ENCODE measurements at places on chromosomes 1 and 21. TPM values are rescaled to one million over a fixed set of nuclear protein-coding genes. Genes with fewer than 3 reads are reported as not detected.
A peak's percentile ranks its signal among the peaks of the same experiment; 100 is the strongest.

Gene S100A11
- total RNA-seq, result 71.2 TPM

- no peak for DNase-seq
Measured at GRCh38 chr1:7378346-7379130, 392.6 kb upstream of the VAMP3 start.

GRCh38 chr1:119139857-119140176, 636 bp downstream of the WARS2 start:
- DNase-seq, result no peak

Gene CRYBG2
- total RNA-seq, result 0.27 TPM

- no peak for DNase-seq
Measured at GRCh38 chr1:12477936-12478611, 139.9 kb downstream of the DHRS3 start.

DNA sequence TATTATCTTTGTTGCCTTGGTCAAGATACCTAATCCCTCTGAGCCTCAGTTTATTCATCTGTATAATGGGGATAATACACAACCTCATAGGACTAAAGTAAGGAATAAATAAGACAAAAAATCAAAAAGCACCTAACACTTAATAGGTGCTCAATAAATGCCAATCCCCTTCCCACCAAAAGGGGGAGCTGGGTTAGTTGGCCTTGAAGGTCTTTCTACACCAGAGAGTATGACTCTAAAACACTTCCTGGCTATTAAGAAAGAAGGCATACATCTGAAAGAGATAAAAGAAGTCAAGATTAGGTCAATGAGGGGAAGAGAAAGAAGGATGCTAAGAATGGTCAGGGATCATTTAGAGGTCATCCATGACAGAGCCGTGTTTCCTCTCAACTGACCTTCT, 11.1 kb downstream of the VSIG8 start:
- no peak for DNase-seq

- DNase-seq, result no peak
Measured at GRCh38 chr1:66335125-66335524, 198.8 kb upstream of the SGIP1 start.

Gene RAVER2
- 1.2 TPM for total RNA-seq

DNA sequence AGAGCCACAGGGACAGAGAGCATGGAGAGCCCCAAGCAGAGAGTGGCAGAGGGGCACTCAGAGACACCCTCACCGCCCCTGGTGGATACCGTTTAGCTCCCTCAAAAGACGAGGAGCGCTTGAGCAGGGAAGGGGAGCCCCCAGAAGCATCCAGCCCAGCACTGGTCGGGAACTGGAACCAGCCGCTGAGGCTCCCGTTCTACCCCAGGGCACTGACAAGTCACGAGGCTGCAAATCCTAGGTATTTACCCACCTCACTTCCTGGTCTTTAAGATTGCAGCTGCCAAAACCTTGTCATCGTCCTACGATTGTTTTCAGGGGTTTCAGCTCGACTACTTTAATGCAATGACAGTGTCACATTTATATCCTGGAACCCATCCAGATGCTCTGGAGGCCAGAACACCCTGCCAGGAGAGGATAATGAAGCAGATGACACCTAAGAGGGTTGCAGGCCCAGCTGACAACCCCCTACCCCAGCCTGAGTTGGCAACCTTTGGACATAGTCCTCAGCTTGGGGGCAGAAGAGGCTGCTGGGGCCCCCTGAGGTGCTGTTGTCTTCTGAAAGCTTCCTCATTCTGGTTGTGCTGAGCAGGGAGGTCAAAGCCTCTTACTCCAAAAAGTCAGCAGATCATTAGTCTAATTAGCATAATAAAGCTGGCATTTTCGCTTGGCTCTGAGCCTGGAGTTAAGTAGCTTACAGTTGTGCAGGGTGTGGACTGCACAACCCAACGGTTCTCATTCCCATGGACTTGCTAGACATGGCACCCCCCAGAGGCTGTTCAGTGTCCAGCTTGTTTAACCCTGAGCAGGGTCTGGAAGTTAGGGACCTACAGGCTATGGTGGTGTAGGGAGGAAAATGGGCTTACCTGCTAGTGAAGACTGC, 20.6 kb upstream of the BACE2 start:
- DNase-seq, result no peak

Gene CHRM3
- not detected for total RNA-seq

Gene HUNK
- 1.5 TPM for total RNA-seq

DNA sequence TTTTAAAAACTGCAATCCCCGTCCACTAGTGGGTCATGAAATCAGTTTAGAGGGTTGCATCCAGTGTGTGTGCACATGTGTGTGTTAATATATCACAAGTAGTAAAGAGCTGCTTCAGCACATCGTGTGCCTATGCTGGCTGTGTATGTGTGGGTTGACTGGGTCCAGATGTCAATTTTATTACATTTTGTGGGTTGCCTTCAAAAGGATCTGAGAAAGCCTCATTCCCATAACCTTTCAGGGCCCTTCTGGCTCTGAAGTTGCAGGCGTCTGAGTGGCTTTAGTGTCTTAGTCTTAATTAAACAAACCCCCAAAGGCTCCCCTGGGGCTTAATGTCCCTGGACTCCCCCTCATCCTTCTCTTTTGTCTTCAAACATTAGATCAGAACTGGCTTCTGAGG, 19.8 kb downstream of the PLA2G2D start:
- no peak for DNase-seq

Gene KIAA0040
- 57.2 TPM for total RNA-seq

DNA sequence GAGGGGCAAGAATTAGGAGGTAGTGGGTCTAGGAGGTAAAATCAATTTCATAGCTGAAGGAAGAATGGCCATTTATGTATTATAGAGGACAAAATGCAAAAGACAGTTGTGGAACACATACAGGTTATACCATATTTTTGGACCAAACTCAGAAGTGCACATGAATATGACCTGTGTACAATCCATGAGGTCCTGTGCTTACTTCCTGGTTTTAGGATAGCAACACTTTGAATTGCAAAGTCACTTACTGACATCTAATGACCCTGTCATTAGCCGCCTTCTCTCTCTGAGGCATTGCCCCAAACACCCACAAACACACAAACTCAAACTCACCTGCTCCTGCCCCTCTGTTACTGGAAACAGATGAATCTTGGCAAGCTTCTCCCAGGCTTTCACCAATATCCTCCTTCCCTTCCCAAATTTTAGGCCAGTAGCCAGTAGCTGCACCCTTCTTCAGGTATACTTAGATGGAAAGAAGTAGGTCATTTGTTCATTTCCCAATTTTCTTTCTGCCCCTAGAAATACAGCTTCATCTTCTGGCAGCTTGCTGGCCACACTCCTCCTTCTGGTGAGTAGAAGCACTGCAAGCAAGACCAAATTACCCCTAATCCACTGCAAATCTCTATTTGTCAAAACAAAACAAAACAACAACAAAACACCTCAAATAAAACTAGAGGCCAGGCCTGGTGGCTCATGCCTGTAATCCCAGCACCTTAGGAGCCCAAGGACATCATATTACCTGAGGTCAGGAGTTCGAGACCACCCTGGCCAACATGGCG, 13.7 kb upstream of the RPL5 start:
- DNase-seq, result no peak

DNA sequence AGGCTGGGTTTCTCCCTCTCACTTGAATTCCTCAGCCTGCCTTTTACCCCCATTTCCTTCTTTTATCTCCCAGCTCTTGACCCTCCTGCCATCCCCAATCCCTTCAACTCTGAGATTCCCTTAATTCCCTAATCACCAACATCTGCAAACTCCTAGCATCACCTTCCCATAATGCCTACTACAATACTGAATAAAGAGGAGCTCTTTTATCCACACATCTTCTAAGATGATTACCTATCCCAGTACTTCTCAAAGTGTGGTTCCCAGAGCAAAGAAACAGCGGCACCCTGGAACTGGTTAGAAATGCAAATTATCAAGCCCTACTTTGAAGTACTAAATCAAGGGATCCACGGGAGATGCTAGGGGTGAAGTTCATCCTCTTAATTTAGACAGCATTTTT, 21.2 kb upstream of the UBE2U start:
- no peak for DNase-seq

Gene KCNA2
- total RNA-seq, result 0.13 TPM

GRCh38 chr1:11860587-11860986, 1.8 kb upstream of the NPPB start:
- DNase-seq, result no peak

GRCh38 chr21:27171707-27172106, 204.8 kb upstream of the ADAMTS5 start:
- no peak for DNase-seq

- no peak for DNase-seq
Measured at GRCh38 chr1:197440715-197441114, 172.7 kb downstream of the CRB1 start.

GRCh38 chr1:7290971-7291970, 479.8 kb upstream of the VAMP3 start:
- DNase-seq, result no peak

DNA sequence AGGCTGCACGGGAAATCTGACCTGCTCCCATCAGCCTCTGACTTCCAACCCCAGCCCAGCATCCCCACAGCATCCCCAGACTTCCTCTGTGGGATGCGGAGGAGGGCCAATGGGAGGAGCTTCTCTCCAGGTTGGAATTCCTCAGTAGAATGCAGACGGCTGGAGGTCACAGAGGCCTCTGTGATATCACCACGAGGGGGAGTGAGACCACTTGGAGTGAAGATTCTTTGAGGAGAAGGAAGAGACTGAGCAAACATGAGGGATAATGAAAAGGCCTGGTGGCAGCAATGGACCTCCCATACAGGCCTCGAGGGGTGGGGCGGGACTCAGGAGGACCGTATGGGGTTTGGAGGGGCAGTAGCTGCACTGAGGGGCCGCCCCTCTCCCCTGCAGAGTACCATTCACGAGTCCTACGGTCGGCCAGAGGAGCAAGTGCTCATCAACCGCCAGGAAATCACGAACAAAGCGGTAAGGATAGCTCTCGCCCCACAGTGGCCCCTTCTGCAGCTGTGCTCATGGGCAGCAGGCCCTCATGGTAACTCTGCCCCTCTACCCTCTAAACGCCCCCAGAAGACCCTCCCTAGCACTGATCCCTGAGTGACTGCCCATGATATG, at the start of gene CATSPER4:
CATSPER4 (plus strand) TSS at position 230 of the 615 bp plus-strand sequence; CDS start at position 256, 26 bp downstream.
- DNase-seq, result no peak

Gene RGS1
- 52.9 TPM for total RNA-seq

GRCh38 chr1:117182319-117182718, 28.4 kb downstream of the VTCN1 start:
- DNase-seq, result no peak

Gene ST6GALNAC5
- total RNA-seq, result not detected

DNA sequence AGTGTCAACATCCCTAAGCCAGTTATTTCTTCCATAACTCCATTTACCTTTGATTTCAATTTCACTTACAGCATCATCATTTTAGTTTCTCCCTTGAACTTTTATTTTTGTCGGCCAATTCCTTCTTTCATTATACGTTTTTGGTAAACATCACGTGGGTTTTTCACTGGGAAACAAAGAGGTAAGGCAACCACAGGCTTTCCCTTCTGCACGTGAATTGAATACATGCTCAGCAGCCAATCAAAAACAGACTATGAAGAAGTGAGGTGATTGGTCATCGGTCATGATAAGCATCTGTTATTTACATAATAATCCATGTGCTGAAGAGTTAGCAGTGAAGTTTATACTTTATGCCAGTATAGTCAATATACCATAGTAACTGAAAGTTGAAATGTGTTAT, 98.7 kb downstream of the NCAM2 start:
- DNase-seq, result no peak

DNA sequence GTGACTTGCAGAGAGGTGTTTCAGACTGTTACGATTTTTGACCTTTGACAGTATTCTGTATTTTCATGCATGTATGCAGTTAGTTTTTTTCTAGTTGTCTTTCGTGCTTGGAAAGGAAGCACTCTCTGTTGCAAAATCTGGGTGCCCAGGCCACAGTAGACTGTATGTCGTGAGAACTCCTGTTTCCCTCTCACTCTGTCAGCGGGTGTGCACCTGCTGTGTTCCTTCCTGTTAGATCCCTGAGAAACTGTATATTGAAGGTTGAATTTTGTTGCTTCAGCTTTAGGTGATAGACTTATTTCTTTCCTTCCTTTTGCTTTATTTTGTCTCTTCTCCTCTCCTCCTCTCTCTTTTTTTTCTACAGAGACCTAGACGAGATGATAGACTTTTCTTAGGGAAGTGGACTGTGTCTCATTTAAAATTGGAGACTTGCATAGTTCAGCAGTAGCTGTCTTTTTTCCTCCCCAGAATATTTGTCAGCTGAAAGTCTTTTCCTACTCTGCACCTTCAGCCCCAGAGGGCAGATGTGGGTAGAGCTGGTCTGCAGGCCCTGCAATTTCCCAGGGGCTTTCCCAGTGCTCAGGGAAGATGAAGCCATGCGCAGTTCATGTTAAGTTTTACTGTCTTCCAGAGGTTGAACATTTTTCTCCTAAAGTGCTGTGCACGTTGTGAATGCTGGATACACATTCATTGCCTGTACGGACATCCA, 1.4 kb downstream of the TRAPPC10 start:
- DNase-seq, result no peak

- DNase-seq, result no peak
Measured at GRCh38 chr1:202131956-202132821, 9.5 kb downstream of the GPR37L1 start.

- no peak for DNase-seq
Measured at GRCh38 chr1:44347280-44347679, 7.8 kb downstream of the ERI3 start.

DNA sequence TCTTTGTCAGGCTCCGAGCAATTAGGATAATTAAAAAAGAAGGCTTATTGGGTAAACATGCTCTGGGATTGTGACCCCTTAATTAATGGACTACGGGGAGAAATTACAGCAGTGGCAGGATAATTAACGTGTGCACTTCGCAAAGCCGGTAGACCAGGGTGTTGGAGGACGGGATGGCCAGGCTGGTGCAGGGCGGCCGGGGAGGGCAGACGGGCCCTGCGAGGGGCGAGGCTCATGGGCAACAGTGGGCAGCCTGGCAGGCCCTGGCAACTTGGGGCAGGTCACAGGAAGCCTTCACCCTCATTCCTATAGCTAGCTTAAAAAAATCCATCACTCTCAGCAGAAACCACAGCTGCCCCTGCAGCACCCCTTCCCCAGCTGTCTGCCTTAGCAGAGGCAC, 186.2 kb upstream of the ARHGEF16 start:
- no peak for DNase-seq

Gene CFAP74
- total RNA-seq, result not detected

GRCh38 chr1:47568763-47569162, 130.9 kb downstream of the FOXD2 start:
- DNase-seq, result no peak

Gene CFHR4
- not detected for total RNA-seq

Gene CSMD2
- not detected for total RNA-seq

GRCh38 chr21:43805275-43805800, 16.0 kb downstream of the RRP1 start:
- DNase-seq, result peak; percentile 69

Data from activated B cell treated with CpG ODN at 0.5 μM for 24 hours (primary cell).